Cerebellum (tissue), 4 donors: ENCODE measurements at places on chromosomes 7 and 10.

- DNase-seq = no peak
Observed at GRCh38 chr10:123774132-123774742, 108.1 kb downstream of the GPR26 start.

- peak; percentile 18 for DNase-seq
Observed at GRCh38 chr10:11265484-11265883, 247.8 kb downstream of the CELF2 start.

GRCh38 chr7:82678716-82679115, 235.1 kb upstream of the CACNA2D1 start:
- DNase-seq = no peak

DNA sequence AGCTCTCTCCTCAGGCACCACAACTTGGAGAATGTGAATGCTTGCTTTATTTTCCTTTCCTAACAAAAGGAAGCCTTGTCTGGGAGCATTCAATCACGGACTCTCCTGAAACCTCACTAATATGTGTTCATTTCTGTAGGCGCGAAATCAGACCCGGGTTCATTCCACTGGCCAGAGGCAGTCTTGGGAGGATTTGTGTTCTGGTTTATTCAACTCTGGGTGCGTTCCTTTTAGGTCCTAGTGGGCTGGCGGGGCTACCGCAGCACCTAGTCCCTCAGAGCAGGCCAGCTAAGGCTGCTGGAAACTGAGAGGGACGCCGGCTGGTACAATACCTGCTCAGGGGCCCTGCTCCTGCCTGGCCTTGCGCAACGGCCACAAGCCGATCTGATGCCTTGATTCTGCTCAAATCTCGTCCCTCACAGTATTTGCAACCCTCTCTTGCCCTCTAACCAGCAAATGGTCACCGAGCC, 7.5 kb downstream of the HOXA4 start:
- DNase-seq = no peak

DNA sequence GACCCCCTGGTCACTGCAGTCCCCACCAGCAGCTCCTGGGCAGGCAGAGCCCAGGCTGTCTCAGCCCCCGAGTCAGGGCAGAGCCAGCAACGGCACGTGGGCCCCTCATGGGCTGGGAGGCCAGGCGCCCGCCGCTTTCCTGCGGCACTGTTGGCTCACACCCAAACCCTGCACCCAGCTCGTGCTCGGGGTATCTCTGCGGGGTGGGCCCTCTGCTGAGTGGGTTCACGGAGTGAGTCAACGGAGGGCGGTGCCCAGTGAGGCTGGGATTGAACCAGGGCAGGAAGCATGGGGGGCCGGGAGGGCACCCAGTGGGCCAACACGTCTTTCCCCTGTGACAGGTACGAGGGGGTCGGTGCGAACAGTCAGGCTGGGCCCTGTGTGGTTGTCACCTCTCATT, 28.9 kb downstream of the ADAP1 start:
- no peak for DNase-seq

GRCh38 chr10:132292287-132293200, 15.2 kb downstream of the STK32C start:
- no peak for DNase-seq

DNA sequence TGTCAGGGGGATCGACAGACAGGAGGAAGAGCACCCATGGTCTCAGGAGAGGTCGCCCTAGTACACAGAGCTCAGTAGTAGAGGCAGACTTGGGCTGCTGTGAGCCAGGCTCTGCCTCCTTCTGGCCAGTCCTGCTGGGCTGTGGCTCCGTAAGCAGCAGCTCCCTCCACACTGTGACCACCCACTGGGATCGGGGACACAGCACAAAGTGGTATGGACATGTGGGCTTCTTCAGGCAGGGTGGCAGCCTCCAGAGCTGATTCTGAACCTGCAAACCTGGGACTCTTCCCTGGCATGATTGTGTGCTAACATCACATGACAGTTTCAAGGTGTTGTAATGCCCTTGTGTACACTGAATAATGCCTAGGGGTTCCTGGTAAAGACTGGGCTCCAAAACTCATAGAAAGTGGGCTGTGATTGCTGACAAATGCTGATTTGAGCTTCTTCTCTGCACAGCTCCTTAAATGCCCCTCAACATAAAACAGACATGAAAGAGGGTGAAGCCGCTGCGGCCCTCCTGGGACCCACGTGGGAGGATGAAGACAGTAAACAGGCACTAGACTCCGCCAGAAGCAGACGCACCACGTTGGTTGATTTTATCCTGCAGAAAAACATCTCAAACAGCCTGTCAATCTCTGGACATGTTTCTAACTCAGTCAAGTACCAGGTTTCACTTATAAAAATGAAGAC, 76.7 kb downstream of the GPR26 start:
- DNase-seq = no peak

- peak; percentile 98 for DNase-seq
Observed at GRCh38 chr7:140696024-140696679, 356 bp upstream of the NDUFB2 start.

- no peak for DNase-seq
Observed at GRCh38 chr10:48468130-48468790, 136.6 kb downstream of the ARHGAP22 start.

DNA sequence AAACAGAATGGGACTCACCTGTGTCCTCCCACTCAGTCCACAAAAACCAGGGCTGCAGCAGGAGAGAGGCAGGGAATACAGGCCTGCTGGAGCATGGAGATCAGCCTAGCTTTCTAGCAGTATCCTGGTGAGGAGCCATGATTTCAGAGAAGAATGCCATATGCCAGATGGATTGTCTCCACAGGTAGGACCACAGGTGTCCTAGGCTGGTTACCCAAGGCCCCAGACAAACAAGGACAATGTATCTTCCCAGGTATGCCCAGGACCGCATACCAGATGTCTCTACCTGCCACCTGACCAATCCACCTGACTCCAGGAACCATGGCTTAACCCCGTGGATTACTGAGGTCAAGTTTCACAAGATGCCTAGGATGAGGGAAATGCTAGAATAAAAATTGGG, 295.4 kb upstream of the NPSR1 start:
- DNase-seq = peak; percentile 82

- peak; percentile 58 for DNase-seq
Observed at GRCh38 chr7:158695726-158696452, 8.7 kb downstream of the NCAPG2 start.

DNA sequence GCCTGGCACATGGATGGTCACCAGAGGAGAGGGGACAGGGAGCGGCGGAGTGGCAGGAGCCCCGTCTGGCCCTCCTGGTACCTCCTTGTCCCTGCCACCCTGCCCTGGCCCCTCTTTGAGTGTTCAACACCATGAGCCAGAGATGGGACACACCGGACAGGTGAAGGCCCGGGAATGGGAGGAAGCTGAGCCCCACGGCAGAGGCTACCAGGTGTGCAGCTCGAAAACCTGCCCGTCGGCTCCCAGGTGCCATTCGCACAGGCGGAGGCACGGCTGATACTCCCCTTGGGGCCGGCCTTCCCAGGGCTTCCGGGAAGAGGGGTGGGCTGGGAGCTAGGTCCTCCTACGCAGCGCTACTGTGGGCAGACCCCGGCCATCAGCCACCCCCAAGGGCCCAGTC, 44.1 kb downstream of the TNRC18 start:
- no peak for DNase-seq

DNA sequence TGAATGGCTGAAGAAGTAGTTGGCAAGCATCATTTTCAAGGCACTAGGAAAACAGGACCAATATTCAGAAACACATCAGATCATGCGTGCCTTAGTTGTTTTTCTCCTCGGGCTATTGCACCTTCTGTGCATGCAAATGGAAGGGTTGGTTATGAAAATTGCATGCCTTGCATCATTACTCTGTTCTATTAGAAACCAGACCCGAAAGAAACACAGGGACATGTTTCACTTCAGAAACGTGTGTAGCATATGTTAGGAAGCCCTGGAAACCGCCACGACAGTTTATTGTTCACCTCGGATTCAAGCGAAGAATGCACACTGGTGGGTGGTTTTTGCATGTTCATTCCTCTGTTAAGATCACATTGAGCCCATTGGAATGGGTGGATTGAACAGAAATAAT, 214.7 kb downstream of the FRMD4A start:
- DNase-seq = no peak

DNA sequence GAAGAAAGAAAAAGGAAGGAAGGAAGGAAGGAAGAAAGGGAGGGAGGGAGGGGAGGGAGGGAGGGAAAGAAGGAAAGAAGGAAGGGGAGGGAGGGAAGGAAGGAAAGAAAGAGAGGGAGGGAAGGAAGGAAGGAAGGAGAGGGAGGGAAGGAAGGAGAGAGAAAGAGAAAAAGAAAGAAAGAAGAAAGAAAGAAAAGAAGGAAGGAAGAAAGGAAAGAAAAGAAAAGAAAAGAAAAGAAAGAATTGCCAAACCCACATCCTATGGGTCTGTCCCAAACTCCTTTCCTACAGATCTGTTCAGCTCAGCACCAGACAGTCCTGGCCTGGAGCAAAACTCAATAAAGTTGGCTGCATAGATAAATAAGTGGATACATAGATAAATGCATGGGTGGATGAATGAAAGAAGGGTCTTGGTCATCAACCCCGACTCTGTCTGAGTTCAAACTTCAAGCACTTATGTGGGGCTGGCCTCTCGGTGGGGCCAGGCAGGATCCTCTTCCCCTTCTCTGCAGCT, 17.2 kb upstream of the TLX1 start:
- DNase-seq = no peak

GRCh38 chr7:36728143-36728542, 3.8 kb upstream of the AOAH start:
- DNase-seq = no peak

GRCh38 chr10:101939008-101939648, 95.5 kb upstream of the KCNIP2 start:
- DNase-seq = no peak

GRCh38 chr7:98420966-98421612, 20.2 kb upstream of the BAIAP2L1 start:
- DNase-seq = peak; percentile 60

DNA sequence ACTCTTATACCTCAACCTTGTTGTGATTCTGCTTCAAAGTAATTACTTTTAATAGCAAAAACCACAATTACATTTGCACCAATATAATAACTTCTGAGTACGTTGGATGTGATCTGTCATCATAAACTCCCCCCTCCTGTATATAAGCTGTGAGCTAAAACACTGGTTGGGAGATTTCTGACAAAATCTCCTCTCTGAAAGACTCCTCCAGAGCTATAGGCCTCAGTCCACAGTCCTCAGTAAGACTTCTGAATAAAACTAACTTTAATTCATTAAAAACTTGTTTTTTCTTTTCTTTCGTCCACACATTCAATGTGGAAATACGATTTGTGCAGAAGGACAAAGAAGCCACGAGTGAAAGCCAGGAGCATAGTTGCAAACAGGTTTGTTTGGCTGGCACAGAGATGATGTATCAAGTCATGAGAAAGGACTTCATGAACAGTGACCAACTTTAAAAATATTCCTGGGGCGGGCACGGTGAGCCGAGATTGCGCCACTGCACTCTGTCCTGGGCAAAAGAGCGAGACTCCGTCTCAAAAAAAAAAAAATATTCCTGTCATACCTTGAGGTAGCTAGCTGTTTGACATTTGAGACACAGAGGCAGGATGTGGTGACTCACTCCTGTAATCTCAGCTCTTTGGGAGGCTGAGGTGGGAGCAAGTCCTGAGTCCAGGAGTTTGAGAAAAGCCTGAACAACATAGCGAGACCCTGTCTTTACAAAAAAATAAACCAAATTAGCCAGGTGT, 91.1 kb upstream of the ARHGAP21 start:
- DNase-seq = no peak

GRCh38 chr10:97913193-97913592, 63.5 kb downstream of the GOLGA7B start:
- DNase-seq = no peak
